AG04449 (cell line): ENCODE measurements at places on chromosomes 16 and 17.

DNA sequence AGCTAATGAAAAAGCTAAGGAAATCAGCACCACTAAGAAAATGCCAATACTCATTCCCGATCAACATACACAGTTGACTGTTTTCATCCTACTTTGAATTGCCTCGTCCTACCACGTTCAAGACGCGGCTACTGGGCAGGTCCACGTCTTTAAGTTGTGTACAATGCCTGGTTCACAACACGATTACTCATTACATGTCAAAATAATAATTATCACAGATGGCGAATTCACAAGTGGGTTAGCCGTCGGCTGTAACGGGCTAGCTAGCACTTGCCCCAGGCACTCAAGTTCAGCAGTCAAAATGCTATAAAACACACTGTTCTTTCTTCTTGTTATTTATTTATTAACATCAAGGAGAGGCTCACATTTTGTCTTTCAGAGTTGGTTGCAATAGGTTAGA is 124.2 kb downstream of the ZFHX3 start:
- no peak for DNase-seq

DNA sequence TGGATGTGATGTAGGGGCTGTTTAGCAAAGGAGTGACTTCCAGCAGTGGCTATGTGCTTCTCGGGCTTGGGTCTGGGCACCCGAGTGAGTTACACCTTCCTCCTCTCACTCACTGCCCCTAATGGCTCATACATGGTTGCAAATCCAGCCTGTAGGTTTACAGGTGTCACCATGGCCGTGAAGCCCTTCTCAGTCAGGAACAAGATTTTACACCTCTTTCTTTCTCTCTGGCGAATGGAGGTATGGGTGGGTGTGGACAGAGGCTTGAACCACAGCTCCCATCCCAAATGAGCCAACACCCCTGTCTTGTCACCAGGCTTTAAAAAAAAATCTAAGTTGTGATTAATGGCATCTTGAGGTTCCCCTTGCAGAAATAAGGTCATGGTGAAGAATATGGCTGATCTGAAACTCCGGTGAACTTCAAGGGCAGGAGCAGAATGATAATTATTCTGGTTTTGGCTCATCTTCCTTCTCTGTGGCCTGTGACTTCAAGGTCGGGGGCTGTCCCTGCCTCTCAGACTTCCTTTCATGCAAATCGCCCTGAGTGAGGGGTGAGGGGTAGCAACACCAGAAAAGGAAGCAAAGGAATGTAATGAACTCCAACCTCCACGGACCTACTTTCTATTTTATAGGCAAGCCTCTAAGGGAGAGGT is 331.2 kb downstream of the MAF start:
- no peak for DNase-seq

- DNase-seq, result no peak
Measured at GRCh38 chr16:29009050-29009837, 24.4 kb downstream of the LAT start.

GRCh38 chr17:1322014-1322428 is 42.6 kb downstream of the TRARG1 start:
- no peak for DNase-seq

- no peak for DNase-seq
Measured at GRCh38 chr16:9966569-9967157, 215.6 kb downstream of the GRIN2A start.

GRCh38 chr16:57555831-57556230 is 13.4 kb downstream of the ADGRG5 start:
- no peak for DNase-seq

- no peak for DNase-seq
Measured at GRCh38 chr16:74577882-74578366, 29.0 kb downstream of the GLG1 start.

DNA sequence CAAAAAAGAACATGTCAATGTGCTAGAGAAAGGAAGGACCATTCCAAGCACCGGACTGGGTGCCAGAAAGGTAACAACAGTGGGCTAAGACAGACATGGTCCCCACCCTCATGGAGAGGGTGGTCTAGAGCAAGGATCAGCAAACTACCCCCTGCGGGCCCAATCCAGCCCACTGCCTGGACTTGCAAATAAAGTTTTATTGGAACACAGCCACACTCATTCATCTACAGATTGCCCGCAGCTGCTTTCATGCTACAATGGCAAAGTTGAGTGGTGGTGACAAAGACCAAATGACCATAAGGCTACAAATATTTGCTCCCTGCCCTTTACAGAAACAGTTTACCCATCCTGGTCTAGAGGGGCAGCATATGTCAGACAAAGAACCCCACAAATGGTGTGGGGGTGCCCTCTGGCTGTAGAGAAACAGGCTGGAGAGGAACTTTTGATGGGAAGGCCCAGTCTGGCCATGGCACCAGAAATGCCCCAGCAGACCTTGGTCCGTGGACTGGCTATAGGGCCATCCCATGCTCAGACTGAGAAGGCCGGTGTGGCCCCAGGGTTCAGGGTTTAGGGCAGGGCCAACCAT is 15.2 kb downstream of the CDH5 start:
- DNase-seq, result no peak

- DNase-seq, result no peak
Measured at GRCh38 chr17:73625991-73626673, 18.1 kb downstream of the SDK2 start.

DNA sequence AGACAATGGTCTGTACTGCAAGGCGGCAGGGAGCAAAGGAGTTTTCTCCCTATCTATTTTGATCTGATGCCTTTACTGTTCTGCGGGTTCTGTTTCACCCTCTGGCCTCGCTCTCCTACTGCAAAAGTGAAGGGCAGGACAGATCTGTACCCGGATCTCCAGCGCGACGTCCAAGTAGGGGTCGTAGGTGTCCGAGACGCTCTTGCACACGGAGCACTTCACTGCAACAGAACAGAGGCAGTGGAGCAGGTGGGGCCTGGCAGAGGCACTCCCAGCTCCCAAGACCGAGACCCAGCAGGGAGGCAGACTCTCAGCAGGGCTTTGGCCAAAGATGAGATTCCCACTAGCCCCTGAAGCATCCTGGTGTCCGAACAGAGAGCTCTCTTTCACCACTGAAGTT is 19.8 kb downstream of the USP36 start:
- no peak for DNase-seq

- peak; percentile 16 for DNase-seq
Measured at GRCh38 chr17:70405492-70406220, 236.3 kb downstream of the KCNJ2 start.

GRCh38 chr16:15524966-15525365 is 90.6 kb downstream of the BMERB1 start:
- no peak for DNase-seq

- DNase-seq, result no peak
Measured at GRCh38 chr16:66169817-66170216, 196.7 kb upstream of the CDH5 start.

- no peak for DNase-seq
Measured at GRCh38 chr17:49715717-49716279, 8.0 kb upstream of the SLC35B1 start.

DNA sequence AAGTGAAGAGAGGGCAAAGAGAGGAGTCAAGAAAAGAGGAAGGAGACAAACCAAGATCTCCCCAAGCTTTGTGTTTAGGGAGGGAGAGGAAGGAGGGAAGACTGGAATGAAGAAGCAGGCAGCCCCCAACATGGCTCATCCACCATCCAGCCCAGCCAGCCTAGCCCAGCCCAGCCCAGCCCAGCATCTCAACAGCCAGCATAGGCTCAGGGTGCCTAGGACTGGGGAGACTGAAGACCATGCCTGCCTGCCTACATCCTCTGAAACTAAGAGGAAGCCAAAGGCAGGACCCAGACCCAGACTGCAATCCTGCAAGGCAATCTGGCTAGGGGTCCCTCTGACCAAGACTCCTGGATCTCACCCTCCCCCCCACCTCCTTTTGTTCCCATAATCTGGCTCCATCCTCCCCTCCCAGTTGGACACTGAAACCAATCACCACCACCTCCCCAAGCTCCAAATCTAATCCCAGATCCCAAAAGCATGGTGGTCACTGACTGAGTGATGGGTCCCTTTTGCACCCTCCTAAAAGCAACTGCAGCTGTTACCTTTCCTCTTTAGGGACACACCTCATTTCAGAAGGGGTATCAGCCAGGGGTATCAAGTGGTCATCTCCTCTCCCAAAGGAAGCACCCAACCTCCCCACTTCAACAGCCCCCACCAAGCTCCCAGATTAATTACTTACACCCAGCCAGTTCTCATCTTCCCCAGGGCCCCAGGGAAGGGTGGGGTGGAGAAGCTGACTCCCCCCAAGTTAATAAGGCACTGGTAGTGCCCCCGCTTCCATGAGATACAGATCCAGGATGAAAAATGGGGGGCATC is 1.2 kb downstream of the HDAC5 start:
- DNase-seq, result no peak

DNA sequence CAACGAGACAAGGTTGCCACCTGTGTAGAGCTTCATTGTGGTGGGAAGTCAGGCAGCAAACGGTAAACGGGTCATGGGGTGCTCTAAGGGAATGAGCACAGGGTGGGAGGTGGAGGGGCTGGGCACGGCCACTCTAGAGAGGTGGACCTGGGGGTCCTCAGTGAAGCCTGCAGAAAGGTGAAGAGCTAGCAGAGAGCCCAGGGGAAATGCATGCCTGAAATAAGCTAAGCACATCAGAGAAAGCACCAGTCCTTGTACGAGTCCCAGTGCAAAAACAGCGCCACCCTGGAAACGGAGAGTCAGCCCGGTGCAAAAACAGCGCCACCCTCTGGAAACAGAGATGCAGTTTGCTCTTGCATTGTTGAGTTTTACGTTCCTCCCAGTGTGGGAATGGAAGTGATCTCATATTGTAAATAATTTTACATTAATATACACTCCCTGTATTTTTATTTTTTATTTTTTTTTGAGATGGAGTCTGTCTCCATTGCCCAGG is 65.0 kb downstream of the TBC1D16 start:
- DNase-seq, result no peak

GRCh38 chr16:8937803-8938202 is 25.9 kb downstream of the USP7 start:
- no peak for DNase-seq

DNA sequence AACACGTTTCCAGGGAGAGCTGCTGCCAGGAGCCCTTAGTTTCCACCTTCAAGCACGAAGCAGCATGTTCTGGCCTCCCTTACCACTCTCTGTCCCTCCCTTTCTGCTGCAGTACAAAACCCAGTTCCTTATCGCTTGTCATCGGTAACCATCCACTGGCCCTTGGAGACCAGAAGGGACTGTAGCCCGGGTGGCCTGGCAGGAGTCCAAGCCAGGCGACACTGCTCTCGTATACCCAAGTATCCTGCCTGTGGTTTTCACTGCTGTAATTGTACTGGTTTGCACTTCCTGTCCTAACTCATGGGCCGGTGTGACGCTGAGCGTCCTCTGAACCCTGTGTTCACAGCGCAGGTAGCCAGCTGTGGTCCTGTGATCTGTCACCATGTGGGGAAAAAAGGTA is 81.1 kb downstream of the MAF start:
- no peak for DNase-seq

- no peak for DNase-seq
Measured at GRCh38 chr17:42309986-42310786, 21.9 kb downstream of the STAT5A start.

DNA sequence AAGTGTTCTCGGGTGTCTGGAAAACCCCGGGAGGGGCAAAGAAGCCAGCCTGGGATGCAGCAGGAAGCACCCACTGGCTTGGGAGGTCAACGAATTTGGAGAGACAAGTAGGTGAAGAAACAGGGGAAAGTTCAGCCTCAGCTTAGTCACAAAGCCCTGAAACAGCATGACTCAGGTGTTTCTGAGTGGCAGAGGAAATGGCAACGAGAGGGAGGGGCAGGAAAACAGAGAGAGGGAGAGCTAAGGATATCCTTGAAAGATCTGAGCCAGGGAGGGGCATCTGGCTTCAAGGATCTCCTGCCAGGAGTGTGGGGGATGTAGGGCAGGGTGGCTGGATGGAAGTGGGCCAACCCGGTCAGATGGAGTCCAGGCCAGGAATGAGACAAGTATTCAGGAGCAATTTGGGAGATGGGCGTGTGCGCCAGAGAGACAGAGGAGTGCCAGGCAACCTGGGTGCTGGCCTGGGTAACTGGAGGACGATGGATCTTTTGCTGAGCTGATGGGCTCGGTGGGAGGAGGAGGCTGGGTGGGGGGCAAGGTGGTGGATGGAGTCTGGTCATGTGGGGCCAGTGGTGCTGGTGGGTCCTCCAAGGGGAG is 27.2 kb downstream of the ABCC3 start:
- DNase-seq, result peak; percentile 52

DNA sequence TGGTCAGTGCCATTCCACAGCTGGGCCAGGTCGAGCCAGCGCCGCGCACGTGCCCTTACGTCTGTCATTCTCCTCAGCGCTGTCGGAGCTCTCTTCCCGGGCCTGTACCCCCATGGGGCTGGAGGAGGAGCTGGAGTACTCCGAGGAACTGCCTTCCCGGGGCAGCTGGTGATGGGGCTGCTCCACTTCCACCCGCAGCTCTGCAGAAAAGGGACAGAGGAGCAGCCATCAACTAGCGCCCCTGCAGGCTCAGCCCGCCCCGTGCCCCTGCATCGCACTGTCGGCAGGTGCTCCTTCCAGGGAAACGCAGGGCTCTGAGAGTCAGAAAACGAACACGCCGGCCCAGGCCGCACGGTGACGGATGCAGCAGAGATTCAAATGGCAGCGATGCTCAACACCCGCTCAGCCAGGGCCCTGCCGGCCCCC is 20.9 kb downstream of the MAP1LC3B start:
- no peak for DNase-seq
